SK-N-DZ (cell line): ENCODE measurements at places on chromosomes 13 and 19.

DNA sequence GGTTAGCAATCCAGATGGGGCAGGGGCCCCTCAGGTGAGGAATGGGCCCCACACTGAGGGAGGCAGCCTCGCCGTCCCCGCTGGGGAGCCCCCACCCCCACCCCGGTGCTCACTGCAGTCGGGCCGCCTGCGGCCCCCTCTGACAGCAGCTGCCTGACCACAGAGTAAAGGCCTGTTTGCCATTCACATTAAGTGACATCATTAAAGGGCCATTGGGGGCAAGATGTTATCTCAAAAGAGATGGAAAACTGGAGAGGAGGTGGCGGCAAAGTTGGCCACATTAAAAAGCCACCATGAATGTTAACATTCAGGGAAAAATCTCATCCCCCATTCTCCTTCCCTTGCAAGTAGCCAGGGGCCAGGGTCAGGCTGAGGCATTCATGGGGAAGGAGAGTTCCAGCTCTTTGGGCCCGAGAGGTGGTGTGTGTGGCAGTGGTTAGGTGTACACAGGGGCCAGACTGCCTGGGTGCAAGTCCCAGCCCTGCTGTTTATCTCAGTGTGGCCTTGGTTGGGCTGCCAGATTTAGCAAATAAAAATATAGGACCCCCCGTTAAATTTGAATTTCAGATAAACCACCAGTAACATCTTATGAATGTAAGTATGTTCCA is 20.9 kb downstream of the VSTM2B start:
- DNase-seq, result no peak

DNA sequence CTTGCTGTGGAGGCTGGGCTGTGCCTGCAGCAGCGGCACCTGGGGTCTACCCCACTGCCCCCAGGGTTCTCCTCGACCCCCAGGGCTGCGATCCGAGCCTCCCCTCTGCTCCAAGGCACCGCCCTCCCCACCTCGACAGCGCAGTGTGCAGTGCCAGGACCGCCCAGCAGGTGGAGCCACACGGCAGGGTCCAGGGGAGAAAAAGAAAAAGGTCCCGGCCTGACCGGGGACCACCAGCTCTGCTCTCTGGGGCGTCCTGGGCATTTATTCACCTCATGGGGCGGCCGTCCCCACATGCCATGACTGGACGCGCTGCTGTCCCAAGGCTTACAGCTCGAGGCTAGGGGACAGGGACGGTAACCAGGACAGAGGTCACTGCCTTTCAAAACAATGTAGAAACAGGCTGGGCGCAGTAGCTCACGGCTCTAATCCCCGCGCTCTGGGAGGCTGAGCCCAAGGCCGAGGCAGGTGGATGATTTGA is 10.6 kb downstream of the REXO1 start:
- DNase-seq, result peak; percentile 58

- DNase-seq, result peak; percentile 59
Observed at GRCh38 chr13:91153372-91153771, 194.1 kb upstream of the MIR17HG start.

DNA sequence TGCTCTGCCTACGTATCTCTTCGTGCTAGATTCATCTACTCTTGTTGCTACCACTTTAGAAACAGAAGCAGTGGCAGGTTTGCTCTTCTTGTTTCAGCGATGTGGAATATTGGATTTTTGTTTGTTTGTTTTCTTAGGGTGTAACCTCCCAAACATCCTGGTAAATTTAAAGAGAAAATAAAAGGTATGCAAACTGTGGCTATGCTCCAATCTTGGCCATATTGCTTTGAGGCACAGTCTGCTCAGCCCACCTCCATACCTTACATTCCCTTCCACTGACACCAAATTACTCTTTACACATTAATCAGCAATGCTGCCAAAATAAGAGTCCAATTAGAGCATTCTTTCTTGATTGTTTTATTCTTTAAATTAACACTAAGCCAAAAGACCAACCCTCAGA is 25.2 kb upstream of the UBL3 start:
- no peak for DNase-seq

GRCh38 chr13:35923347-35923746 is 207.8 kb downstream of the DCLK1 start:
- no peak for DNase-seq

GRCh38 chr19:55418185-55418584 is 10.6 kb upstream of the UBE2S start:
- DNase-seq, result peak; percentile 61

DNA sequence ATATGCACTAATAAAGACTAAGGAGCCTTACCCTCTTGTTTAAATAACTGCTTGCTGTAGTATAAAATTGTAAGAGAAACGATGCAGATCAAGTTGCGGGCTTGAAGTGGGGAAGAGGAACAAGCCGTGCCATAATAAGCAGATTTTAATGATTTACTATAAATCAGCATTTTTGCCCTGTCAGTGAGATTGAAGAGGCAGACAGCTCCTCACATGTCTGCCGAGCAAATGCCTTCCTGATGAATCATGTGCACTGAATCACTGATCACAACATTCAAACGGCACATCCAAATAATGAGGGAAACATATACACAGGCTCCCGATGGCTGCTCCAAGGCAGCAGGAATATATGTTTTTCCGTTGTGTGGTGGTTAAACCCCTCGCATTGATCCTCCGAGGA is 282.9 kb downstream of the TSHZ3 start:
- no peak for DNase-seq

DNA sequence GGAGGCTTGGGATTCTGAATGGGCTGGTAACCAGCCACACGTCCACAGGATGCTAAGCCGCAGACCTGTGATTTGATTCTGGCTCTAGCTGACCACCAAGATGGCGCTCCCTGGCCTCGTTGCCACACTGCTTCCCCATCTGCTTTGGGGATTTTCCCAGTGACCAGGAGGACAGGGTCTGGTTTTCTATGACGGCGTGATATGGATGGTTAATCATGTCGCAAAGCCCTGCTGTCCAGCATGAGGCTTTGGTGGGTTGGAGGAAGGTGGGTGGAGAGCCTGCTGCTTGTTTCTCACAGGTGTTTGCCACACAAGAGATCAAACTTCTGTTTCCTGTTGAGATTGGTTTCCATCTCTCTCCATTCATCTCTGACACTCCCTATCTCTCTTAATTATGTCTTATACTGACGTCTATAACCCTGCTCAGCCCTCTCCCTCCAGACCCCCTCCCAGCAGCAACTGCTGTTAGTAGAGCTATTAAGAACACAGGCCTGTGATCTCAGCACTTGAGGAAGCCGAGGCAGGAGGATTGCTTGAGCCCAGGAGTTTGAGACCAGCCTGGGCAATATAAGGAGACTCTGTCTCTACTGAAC is 102.7 kb downstream of the SIPA1L3 start:
- no peak for DNase-seq
